ENCODE measurements at places on chromosomes 7 and 10.
A peak's percentile ranks its signal among the peaks of the same experiment; 100 is the strongest.

DNA sequence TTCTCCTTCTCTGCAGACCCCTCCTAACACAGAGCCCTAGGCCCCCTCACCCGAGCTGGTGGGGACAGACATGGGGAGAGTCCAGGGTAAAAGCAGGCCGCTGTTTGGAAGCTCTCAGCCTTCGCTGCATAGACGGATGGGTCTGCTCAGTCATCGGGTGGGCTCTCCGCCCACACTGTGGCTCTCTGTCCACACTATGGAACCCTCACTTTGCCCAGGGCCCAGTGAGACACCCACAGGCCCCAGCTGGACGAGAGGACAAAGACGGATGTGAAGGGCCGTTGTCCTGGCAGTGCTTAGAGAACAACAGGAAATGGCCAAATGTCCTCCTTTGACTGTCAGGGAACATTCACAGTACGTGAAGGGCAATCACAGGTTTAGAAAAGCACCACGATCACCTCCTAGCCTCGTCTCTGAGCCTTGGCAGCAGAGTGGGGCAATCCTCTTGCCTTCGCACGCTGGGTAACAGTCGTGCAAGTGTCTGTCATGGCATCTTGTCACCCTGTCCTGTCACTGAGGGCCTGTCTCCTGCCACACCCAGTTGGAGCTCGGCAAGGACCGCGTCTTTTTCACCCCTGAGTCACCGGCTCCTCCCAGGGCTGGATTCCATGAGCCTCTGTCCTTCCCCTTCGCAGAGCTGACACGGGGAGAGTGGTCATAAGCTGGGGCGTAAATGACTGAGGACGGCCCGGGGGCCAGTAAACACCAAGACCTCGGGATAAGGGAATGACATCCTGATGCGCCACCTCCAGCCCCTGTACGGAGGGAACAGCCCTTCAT is 80.6 kb downstream of the PRKAG2 start:
- peak; percentile 62 for DNase-seq

DNA sequence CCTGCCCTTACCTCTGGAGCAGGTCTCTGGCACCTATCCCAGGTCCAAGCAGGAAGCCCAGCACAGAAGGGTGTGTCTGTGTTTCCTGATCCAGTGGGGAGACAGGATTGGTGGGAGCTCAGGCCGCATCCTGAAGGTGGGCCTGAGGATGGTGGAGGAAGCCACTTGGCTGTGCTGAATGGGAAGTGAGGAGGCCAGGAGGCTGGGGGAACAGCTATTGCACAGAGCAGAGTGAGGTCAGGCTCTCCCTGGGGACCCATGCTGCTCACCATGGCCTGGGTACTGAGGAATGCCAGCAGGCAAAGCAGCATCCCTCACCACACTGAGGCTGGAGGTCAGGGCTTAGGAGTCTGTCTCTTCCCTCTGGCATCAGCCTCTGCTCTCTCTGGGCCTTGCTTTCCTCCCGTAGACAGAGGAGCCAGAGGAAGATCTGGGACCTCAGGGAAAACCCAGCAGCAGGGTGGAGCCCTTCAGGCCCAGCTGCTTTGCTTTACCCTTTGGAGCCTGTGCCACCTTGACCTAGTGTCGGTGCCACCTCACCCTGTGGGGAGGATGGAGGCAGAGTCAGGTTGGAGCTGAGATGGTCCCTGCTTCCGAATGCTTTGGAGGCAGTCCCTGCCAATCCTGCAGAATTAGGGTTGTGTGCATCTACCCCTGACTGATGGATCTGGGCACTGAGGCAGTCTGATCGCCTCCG is 39.0 kb downstream of the CDH23 start:
- no peak for DNase-seq

DNA sequence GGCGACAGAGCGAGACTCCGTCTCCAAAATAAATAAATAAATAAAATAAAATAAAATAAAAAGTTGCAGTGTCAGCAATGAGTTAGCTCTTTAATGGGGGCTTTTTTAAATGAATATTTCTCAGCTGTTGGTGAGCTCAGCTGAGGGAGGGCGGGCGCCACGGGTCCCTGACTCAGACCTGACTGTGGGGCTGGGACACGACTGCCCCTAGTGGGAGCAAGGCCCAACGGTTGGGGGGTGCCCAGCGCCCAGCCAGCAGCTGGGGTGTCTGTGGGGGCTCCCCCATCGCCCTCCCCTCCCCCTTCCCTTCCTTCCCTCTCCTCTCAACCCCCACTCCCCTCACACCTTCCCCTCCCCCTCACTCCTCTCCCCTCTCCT is 46.6 kb downstream of the PWWP2B start:
- DNase-seq: no peak

DNA sequence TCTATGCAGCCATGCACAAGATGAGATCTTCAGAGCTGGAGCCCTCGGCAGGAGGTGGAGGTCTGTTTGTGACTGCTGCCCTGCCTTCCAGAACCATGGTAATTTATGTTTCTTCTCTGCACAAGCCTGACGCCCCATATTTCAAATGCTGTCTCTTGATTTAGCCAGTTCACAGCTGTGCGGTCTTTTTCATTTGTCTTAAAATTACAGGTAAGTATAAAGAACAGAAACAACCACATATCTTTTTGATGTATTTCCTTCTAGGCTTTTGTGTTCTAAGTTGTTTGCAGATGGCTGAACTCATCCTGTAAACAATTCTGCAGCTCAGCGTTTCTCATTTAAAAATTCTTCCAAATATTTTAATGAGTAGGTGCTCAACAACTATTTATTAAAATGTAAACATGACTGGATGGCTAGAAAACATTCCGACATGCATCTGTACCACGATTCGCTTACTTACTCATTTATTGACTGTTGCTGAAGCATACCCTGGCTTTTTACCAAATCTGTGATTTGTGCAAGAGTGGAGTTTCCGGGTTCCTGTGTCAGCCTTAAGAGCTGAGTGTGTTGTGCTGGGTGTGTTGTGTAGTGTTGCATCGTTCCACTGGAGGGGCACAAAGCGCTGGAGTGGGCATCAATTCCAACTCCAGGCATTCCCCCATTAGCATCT is 58.9 kb downstream of the PIP4K2A start:
- peak; percentile 30 for DNase-seq

- peak; percentile 38 for DNase-seq
Measured at GRCh38 chr7:92834507-92835260, 1.7 kb downstream of the CDK6 start.

DNA sequence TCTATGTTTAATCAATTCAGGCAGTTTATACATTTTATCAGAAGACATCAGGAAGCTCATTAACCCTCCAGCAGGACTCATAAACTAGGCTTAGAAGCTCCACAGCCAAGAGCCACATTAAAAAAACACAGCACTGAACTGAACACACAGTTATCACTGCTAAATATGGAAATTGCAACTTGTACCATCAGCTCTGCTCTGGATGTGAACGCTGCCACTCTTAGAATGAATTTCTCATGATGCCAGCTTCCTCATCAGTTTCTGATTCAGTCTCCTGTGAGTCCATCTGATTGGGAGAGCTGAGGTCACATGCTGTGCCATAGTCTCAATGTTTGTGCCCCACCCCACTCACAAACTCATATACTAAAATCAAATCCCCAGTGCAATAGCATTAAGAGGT is 17.1 kb upstream of the ING3 start:
- no peak for DNase-seq

DNA sequence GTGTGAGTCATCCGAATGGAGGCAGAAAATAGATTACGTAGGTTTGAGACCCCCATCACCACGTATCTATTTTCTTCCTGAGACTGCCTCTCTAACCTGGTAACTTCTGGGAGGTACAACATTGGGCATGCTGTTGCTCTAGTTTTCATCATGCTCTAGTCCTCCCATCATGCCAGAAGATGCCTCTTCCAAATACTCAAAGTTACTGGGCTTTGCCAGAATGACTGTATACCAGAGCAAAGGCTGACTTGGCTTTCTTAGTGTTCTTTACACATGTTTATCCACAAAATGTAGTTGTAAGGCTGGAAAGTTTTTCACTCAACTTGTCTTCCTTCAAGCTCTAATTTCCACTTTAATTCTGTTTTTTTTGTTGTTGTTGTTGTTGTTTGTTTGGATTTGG is 370.5 kb downstream of the MDFIC start:
- no peak for DNase-seq

- DNase-seq: no peak
Measured at GRCh38 chr7:140686921-140687320, 9.6 kb upstream of the NDUFB2 start.

- DNase-seq: no peak
Measured at GRCh38 chr7:122316467-122317388, 12.2 kb upstream of the FEZF1 start.

GRCh38 chr7:106110238-106110560 is 1.9 kb downstream of the SYPL1 start:
- DNase-seq: no peak

GRCh38 chr10:71145352-71145945 is 66.9 kb upstream of the UNC5B start:
- no peak for DNase-seq

GRCh38 chr10:74029943-74030342 is 32.0 kb downstream of the VCL start:
- no peak for DNase-seq

- no peak for DNase-seq
Measured at GRCh38 chr10:101550965-101551364, 37.1 kb downstream of the POLL start.

DNA sequence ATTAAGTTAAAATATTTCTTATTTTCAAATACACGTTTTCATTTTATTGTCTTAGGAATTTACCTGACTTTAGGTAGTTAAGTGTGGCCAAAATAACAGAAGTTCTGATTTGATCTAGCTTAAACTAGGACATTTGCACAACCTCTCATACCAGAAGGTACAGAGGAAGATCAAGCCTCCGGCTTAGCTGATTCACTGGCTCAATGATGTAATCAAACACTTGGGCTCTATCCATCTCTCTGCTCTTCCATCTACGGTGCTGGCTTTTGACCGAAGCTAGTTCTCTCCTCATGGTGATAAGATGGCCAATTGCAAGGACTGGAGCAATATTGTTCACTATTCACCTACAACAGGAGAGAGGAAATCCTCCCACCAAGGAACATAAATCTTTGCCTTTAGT is 12.2 kb upstream of the HYCC1 start:
- peak; percentile 38 for DNase-seq

DNA sequence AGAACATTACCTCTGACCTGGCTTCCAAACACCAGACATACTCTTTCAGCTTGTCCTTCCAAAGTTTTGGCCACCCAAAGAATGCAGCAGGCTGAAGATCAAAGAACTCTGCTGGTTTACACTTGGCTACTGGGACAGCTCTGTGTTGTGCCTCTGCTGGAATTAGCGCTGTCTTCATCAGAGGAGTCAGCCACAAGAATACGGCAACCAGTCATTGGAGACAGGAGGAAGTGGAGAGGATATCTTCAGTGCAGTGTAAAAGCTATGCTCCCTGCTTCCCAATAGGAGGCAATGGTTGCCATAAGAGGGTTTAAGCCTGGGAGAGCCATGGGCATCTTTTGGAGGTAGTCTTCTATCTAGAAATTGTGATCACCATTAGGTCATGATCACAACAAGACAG is 126.7 kb upstream of the WNT16 start:
- DNase-seq: no peak

DNA sequence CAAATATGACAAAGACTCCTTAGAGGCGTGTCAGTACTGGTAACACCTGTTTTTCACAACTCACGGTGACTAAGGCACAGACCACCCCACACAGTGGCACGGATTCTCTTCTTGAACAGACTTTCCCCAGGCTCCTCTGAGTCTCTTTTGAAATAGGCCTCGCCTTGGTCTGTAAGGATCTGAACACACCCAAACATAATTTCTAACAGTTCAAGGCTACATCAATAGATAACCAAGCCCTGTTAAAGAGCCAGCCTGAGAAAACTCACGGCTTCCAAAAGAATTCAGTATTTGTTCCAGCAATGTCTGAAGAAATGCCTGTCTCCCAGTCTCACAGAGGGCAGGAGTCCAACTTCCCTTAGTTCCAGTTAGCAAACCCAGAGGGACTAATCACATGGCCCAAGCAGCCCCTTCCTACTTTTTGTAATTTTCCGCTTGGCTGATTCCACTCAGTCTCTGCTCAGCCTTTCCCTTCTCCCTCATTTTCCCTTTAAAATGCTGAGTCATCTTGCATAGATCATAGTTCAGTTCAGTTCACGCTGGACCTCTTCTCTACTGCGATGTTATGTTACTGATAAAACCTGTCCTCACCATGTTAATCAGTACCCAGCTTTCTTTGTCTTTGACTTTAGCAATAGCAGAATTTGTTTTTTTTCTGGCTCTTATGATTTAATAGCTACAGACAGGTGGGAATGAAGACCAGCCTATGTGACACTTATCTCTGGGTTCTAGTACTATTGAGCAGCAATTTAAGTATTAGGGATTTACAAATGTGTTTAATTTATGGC is 22.6 kb upstream of the AKR1C3 start:
- DNase-seq: peak; percentile 13

DNA sequence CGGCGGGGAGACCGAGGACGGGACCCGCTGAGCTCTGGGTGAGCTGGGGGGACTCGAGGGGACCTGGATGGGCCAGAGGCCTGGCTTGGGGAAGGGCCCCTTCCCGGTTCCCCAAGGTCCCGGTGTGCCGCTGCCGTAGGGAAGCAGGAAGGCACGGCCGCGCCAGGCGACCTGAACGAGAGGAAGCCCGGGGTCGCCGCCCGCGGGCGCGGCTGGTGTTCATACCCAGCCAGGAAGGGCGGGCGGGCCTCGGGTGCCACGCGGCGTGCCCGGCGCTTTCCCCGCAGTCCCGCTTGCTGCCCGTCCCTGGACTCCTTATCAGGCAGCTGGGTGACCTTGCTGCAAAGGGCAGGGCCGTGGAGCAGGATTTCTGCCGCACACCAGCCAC is 38.0 kb downstream of the ZNF777 start:
- DNase-seq: no peak

GRCh38 chr10:44986179-44986578 is 7.6 kb upstream of the DEPP1 start:
- DNase-seq: no peak

GRCh38 chr7:123533929-123534382 is 439 bp downstream of the IQUB start:
- DNase-seq: no peak

DNA sequence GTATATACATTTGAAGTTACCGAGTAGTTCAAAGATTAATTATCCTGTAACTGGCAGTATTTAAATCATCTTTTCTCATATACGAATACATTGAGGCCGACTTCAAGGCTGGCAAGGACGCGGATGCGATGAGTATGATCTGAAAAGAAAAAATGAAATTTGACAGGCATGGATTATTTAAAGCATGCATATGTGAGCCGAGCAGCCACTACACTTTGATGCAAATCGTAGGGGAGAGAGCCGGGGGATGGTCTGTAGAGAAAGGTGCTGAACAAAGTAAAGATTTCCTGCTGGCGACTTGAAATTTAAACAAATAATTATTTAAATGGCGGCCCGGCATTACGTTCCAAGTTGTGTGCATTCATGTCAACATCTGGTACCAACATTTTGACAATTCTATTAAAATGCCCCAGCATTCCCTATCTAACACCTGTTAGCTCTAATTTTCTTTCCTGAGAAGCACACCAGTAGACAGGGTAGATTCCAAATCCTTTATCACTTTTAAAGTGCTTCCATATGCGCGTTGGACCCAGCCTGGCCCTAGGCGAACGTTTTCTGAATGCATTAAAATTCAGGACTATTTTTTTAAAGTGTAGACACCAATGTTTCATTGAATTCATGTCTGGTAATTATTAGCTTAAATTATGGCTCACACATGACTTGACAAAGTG is 188.7 kb downstream of the EMX2 start:
- DNase-seq: no peak
